CD4-positive, alpha-beta memory T cell (primary cell): ENCODE measurements at places on chromosomes 3 and 15.

DNA sequence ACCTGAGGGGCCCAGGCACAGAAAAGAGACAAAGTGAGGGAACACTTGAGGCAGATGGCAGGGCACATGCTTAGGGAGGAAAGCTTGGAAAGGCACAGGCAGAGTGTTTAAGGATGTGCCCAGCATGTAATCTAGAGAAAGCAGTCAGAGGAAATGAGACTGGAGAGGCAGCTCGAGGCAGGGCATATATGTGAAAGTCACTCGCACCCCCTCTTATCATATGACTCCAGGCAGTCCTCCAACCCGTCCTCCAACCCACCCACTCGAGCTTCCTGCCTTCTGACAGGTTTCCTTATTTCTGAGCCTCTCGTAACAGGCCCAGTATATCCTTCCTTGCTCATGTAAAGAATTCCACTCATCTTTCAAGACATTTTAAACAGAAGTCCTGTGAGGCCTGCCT lies 294.0 kb downstream of the SOX2 start:
- H3K4me3 ChIP-seq = no peak overlapping the region
- no peaks in the 10 kb centered on the region for H3K27me3 ChIP-seq
- H3K27ac ChIP-seq = no peak overlapping the region
- H3K4me1 ChIP-seq = no peaks in the 10 kb centered on the region

DNA sequence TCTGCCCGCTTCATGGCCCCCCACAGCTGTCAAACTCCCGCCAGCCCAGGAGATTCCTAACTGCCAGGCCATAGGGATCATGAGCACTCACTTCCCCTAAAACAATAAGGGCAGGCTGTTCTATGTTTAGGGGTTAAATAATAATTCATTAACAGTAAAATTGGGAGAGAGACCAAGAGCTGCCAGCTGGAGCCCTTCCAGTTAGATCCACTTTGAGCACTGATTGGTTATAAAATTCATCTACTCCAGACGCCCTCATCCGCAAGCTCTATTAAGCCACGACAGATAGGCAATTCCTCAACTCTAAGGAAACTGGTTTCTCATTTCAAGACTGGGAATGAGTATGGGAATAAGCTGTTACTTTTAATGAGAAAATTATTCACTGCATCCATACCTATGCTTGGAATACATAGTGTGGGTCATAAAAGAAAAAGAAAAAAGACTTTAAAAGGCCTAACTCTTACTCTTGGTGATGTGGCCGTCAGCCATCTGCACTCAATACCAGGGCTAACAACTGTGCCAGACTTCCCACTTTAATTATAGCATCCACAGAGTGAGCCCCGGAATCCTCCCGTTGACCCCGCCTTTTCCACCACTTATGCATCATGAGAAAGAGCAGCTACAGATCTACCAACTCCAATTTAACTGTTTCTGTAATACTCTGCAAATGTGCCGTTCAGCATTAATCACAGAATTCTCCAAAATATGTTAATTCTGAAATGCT lies 44.5 kb downstream of the IL17RD start:
- DNase-seq = no peak
- no peaks in the 10 kb centered on the region for H3K27me3 ChIP-seq
- H3K27ac ChIP-seq = no peak overlapping the region

DNA sequence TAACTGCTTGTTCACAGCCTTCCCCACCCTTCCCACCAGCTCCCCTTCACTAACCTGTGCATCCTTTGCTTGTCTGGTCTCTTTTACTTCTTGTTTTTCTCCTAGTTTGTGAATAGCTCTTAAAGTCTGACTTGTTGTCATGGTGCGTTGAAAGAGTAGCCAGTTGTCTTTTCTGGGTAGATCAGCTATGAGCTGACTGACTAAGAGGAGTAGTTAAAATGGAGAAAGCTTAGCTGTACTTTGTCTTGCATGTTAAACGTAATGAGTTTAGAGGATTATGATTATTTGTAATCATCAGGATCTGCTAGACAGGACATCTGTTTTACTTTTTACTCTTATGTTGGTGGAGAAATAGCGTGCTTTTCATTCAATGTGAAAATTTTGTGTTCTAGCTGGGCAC lies 35.9 kb downstream of the ATP2C1 start:
- no peaks in the 10 kb centered on the region for H3K27me3 ChIP-seq
- no peak overlapping the region for H3K27ac ChIP-seq
- H3K4me3 ChIP-seq = no peak overlapping the region
- H3K36me3 ChIP-seq = peaks cover 4% of the 10 kb centered on the region
- no peak for DNase-seq

- H3K27ac ChIP-seq = no peak overlapping the region
- DNase-seq = no peak
- no peak overlapping the region for H3K4me3 ChIP-seq
- no peaks in the 10 kb centered on the region for H3K36me3 ChIP-seq
- no peaks in the 10 kb centered on the region for H3K4me1 ChIP-seq
- H3K27me3 ChIP-seq = no peaks in the 10 kb centered on the region
Observed at GRCh38 chr3:8456412-8456811, 45.2 kb upstream of the LMCD1 start.

DNA sequence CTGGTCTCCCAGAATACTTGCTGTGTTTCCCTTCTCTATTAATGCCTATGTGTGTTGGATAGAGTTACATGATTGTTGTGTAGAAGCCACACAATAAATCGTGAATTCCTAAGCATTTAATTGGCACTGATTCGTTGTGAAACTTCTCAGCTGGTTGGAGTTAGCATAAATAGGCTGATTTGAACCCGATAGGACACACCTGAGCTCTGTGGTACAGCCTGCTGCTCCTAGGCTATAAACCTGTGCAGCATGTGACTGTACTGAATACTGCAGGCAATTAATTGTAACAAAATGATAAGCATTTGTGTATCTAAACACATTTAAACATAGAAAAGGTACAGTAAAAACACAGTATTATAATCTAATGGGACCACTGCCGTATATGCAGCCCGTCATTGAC lies 4.9 kb downstream of the ACAD11 start:
- no peak overlapping the region for H3K4me3 ChIP-seq
- no peak overlapping the region for H3K27ac ChIP-seq
- H3K36me3 ChIP-seq = no peaks in the 10 kb centered on the region
- H3K27me3 ChIP-seq = no peaks in the 10 kb centered on the region
- no peak for DNase-seq

GRCh38 chr15:27499191-27499590 lies 528.2 kb downstream of the GABRG3 start:
- no peaks in the 10 kb centered on the region for H3K36me3 ChIP-seq
- no peaks in the 10 kb centered on the region for H3K27me3 ChIP-seq
- no peak for DNase-seq
- H3K4me1 ChIP-seq = no peaks in the 10 kb centered on the region

GRCh38 chr15:92917598-92918407 lies 17.7 kb downstream of the CHD2 start:
- no peak overlapping the region for H3K4me3 ChIP-seq
- peak; percentile 91 for DNase-seq
- peaks cover 4% of the 10 kb centered on the region for H3K36me3 ChIP-seq

GRCh38 chr15:92914768-92915221 lies 14.7 kb downstream of the CHD2 start:
- H3K27ac ChIP-seq = peak overlapping the region; percentile 82
- H3K4me3 ChIP-seq = no peak overlapping the region
- H3K36me3 ChIP-seq = peaks cover 7% of the 10 kb centered on the region
- peaks cover 96% of the 10 kb centered on the region for H3K4me1 ChIP-seq
- no peaks in the 10 kb centered on the region for H3K27me3 ChIP-seq

GRCh38 chr3:114379266-114379665 lies 85.4 kb downstream of the TIGIT start:
- no peak for DNase-seq
- no peak overlapping the region for H3K27ac ChIP-seq
- H3K36me3 ChIP-seq = no peaks in the 10 kb centered on the region
- H3K27me3 ChIP-seq = no peaks in the 10 kb centered on the region
- H3K4me3 ChIP-seq = no peak overlapping the region
- peaks cover 5% of the 10 kb centered on the region for H3K4me1 ChIP-seq
